ENCODE measurements at places on chromosomes 3 and 15.

- no peak for DNase-seq
Observed at GRCh38 chr15:85499371-85499887, 119.0 kb downstream of the AKAP13 start.

DNA sequence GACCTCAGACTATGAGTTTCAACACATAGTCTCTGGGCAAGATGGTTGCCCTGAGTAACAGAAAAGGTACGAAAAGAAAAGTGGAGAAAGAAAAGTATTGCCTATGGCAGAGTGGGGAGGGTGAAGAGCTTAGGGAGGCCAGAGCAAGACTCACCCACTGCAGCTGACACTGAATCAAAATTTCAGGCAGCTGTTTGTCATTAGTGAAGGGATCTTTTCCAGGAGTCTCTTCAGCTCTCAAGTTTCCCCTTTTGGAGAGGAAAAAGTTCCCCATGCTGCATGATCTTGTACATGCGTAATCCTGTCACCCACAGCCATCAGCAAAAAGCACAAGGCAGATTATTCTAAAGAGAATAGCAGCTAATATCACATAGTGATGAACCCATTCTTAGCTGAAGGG lies 616.9 kb upstream of the GBE1 start:
- no peak for DNase-seq

- DNase-seq: no peak
Observed at GRCh38 chr3:99175276-99175812, 273.8 kb upstream of the DCBLD2 start.

DNA sequence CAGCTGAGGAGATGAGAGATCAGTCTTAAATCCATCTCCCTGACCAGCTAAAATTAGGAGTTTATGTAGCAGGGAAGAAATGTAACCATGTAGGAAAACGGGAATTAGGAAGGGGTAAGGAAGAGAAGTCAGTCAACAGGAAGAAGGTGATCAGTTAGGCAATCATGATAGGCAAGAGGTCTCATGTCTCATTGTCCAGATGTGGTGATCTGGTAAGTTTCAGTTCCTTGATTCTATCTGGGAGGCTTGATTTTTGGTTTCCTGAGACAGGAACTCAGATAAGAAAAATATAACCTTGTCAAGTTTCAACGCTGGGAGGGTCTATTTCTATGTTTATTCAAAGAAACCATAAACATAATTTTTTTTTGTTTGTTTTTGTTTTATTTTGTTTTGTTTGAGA lies 40.3 kb upstream of the TBC1D5 start:
- DNase-seq: peak; percentile 96

- no peak for DNase-seq
Observed at GRCh38 chr3:142963234-142963515, 299 bp downstream of the PAQR9 start.

GRCh38 chr15:51110171-51110570 lies 15.5 kb upstream of the TNFAIP8L3 start:
- DNase-seq: no peak

- no peak for DNase-seq
Observed at GRCh38 chr3:69419276-69419675, 33.4 kb upstream of the FRMD4B start.

DNA sequence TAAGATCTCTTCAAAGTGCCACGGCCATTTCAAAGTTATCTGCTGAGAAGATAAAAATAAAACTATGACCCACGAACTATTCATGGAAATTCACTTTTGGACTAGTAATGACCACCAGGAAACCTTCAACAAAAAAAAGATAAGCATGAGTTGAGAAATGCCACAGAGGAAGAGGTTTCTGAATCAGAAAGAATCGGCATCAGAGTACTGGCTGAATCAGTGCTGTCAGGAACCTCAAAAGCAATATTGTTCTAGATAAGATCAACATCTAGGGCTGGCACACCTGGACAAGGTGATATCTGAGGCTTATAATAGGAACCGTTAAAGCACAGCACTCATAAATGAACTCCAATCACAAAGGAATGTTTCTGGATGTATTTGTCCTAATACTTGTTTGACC lies 72.7 kb downstream of the PEAK1 start:
- DNase-seq: no peak

DNA sequence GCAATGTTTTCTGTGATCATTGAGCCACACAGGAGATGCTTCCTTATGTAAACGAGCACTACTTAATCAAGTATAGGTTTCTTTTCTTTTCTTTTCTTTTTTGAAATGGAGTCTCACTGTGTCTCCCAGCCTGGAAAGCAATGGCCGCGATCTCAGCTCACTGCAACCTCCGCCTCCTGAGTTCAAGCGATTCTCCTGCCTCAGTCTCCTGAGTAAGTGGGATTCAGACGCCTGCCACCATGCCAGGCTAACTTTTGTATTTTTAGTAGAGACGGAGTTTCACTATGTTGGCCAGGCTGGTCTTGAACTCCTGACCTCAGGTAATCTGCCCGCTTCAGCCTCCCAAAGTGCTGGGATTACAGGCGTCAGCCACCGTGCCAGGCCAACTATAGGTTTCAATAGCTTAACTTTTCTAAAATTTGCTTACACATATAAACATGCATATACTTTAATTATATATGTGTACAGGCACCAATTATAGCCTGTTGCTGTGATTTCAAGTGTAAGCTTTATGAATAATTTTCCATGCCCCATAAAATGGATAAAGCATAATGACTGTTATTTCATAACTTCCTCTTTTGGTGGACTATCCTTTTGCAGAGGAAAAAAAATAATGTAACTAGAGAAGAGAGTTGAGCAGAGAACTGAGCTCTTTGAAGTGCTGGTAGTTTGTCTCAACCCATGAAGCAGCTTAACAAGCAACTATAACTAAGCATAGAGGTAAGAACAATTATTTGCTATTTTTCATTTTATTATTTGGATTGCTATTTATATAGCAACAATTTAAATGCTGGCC lies 24.8 kb upstream of the MBNL1 start:
- DNase-seq: peak; percentile 93

DNA sequence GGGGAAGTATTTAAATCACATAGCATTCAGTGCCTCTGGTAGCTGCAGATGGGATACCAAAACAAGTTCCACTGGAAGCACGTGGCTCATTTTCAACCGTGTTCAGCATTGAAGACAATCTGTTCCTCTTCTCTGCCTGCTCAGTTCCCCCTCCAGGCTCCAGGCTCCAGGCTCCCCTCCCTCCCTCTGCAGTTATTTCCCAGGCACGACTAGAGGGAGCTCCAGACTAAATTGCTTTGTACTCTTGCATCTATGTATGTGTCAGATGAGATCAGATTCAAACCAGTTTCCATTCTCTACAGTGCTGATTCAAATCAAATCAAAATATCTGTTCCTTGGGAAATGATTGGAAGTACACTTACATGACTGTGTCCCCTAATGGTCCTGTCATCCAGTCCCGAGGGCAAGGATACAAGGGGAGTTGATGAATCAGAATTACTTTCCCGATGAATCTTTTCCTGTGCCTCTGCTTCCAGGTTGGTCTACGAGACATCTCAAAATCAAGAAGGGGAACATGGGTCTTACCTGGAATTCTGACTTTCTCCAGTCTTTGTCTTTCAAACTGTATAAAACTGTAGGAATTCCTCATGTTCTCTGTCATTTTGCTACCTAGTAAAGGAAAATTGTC lies 600.5 kb downstream of the EDEM1 start:
- DNase-seq: peak; percentile 65

DNA sequence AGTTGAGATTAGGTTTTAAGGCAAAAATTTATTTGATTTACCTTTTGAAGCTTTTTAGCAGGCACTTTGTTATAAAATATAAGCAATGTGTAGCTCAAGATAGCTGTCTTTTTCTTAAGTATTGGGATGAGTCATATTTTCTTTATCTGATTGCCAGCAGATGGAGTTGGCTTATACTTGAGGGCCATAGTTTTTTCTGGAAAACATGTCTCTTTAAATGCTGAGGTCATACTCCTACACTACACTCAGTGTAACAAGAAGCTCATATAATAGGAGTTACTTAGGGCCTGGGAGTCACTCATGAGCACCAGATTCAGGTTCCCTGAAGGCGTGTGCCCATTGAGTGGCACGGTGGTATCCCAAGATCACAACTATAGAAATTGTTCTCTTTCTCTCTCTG lies 579.8 kb downstream of the EDEM1 start:
- DNase-seq: no peak

DNA sequence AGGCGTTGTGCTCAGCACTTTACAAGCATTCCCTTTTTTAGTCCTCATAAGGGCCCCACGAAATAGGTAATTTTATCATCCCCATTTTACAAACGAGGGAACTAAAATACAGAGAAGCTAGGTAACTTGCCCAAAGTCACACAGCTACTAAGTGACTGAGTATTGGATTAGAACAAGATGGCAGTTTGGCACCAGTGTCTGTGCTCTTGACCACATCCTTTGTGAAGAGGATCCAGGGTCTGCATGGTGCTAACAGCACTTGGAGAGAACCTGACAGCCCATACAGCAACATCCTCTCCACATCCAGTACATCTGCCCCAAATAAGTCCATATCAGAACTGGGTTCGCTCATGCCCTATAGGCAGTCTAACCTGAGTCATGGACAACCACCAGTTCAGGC lies 21.8 kb upstream of the DAPK2 start:
- DNase-seq: no peak

DNA sequence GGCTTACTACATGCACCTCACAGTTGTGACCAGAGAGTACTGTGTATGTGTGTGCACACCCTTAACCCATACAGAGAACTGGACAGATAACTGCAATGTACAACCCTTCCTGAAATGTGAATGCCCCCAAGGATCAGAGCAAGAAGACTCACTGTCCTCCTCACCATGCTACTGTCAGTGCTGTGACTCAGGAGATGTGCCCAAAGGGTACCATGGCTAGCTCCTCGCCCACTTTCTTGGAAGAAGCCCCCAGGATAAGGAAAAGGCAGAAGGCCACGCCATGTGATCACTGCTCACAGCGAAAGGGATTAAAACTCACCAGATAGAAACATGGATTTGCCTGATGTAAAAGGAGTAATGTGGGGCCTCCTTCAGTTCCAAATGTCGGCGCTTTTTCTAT lies 41.8 kb downstream of the UBP1 start:
- no peak for DNase-seq

DNA sequence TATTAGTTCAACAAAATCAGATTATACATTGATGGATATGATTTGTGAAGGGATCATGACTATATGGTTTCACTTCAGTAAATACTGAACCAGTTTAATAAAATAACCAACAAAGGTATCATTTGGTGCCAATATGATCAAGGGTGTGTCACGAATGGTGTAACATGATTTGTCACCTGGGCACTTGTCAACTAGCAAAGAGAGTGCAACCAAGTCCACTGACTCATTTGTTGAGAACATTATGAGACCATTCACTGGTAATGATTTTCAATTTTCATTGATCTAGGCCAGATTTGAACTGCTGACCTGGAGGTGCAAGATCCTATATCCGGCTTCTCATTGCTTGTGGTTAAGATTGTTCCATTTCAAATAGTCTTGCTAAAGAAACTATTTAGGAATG lies 1037.9 kb downstream of the ROBO2 start:
- DNase-seq: no peak

- no peak for DNase-seq
Observed at GRCh38 chr3:172244011-172244410, 204.2 kb downstream of the GHSR start.

GRCh38 chr3:134737516-134737915 lies 57.5 kb upstream of the EPHB1 start:
- DNase-seq: no peak
